ENCODE measurements at places on chromosomes 13 and 19.

DNA sequence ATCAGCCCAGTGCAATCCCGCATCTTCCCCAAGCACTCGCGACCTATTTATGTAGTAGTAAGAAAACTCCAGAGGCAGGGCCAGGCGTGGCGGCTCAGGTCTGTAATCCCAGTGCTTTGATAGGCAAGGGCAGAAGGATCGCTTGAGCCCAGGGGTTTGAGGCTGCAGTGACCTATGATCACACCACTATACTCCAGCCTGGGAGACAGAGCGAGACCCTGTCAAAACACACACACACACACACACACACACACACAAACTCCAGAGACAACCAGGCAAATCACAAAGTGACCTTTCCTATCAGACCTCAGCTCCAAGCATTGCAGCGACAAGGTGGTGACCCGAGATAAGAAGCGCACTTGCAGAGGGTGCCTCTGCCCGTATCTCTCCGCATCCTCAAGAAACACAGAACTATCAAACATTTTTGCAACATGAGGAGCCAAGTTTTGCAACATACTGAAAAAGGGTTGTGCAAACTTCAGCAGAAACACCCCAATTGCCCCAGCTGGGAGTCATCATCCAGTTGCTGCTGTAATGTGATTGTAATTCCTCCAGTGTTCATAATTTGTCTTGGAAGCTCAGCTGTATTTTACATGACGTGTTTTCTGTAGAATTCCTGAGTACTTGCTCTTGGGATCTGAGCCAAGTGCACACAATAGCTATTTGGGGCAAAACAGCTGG lies 8.7 kb upstream of the KLF2 start:
- DNase-seq: no peak

DNA sequence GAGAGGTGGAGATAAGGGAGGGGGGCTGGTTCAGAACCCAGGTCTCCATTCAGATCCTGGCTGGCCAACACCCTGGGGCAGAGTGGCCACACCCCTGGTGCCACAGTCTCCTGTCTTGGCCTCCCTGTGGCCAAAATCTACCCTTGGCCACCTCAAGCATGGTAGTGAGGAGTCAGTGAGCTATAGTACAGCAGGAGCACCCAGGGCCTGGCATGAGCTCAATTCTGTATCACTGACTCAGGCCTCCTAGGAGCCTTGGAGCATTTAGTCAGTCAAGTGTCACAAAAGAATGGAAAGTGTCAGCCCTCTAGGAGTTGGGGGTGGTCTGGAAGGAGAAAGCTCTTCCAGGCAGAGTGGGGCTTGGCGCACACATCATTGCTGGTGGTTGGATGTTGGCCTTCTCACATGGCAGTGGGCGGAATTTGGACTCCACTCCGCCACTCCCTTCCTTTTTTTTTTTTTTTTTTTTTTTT lies 6.6 kb upstream of the CD79A start:
- DNase-seq: no peak

DNA sequence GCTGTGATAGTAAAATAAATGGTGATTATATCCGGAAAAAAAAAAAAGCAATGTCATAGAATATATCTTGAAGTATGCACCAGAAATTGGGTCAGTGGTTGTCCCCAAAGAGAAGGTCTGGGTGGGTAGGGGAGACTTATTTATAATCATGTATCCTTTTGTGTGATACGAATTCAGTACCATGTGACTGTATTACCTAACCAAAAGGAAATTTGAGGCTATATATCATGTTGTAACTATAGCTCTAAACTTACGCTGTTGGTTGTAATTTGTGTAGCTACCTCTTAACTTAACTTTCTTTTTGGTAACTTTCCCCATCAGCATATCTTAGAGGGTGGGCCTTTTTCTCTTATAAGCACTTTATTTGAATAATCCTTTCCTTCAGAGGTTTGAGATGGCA lies 25.2 kb upstream of the KCTD4 start:
- no peak for DNase-seq

DNA sequence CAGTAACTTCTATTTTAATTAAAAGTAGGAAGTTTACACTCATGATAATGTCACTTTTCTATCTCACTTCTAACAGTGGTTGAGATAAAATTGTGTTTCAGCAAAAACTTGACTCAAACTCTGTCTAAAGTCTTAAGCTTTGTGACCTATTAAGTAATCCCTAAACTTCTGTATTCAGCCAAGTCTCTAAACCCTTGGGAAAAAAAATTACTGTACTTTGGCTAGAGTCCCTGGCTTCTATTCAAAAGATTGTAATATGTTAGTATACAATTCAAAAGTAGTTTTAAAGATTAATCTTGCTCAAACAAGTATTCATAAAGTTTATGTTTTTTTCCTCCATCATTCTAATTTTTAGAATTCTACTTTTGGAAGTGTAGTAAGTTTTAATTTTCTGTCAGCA lies 1248.8 kb downstream of the UQCRFS1 start:
- DNase-seq: no peak

DNA sequence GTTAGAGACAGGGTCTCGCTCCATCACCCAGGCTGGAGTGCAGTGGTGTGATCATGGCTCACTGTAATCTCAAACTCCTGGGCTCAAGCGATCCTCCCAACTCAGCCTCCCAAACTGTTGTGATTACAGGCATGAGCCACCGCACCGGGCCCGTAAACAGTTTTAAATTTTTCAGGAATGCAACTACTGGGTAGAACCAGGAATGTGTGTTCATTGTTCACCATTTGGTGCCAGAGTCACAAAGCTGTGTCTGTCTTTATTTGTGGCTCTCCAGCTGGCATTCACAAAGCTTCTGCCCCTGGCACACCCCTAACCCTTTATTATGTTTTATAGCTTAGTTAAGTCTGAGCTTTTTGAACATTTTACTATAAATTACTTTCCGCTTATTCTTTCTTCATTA lies 19.8 kb upstream of the ACP7 start:
- no peak for DNase-seq
